Stimulated activated CD8-positive, alpha-beta memory T cell treated with anti-CD3 and anti-CD28 coated beads, Interleukin-7, amount 100 ng/mL, for 48 hours (primary cell): ENCODE measurements at places on chromosomes 4 and X.

- DNase-seq = no peak
Observed at GRCh38 chrX:106454991-106455390, 156.8 kb upstream of the RADX start.

DNA sequence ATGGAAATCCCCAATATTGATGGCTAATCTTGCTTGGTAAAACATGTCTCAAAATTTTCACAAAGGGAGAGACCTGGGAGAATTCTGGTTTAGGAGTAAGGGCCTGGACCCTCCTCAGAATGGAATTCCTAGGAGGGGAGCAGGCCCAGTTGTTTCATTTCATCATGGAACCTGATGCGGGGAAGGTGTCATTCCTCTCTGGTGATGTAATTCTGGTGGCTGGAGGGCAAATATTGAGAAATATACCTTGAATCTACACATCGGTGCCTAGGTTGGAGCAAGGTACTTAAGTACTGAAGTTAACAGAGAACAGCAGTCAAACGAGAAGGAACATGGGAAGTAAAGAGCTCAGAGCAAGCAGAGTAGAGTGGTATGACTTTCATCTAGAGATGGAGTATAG, 23.2 kb upstream of the CCSER1 start:
- no peak for DNase-seq

GRCh38 chr4:95798727-95799126, 41.2 kb upstream of the PDHA2 start:
- no peak for DNase-seq

- DNase-seq = no peak
Observed at GRCh38 chr4:57091657-57092162, 18.5 kb downstream of the IGFBP7 start.

DNA sequence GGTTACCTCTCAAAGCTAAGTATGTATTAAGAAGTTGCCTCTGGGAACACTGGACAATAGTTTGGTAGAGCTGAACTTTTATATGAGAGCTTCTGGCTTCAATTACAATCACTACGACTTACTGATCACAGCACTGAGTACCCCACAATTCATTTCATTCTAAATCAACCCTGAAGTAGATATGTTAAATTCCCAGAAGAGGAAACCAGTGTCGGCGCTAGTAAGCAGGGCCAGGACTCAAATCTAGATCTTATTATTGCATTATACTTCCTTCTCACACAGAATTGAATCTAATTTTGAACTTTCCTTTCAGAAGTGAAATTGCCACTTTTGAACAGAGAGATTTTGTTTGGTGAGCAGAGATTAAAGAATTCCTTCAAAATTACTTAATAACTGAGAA, 41.8 kb downstream of the HUWE1 start:
- DNase-seq = no peak

GRCh38 chr4:176034936-176035335, 30.7 kb upstream of the WDR17 start:
- no peak for DNase-seq

- no peak for DNase-seq
Observed at GRCh38 chrX:101925733-101926132, 6.1 kb downstream of the ZMAT1 start.

DNA sequence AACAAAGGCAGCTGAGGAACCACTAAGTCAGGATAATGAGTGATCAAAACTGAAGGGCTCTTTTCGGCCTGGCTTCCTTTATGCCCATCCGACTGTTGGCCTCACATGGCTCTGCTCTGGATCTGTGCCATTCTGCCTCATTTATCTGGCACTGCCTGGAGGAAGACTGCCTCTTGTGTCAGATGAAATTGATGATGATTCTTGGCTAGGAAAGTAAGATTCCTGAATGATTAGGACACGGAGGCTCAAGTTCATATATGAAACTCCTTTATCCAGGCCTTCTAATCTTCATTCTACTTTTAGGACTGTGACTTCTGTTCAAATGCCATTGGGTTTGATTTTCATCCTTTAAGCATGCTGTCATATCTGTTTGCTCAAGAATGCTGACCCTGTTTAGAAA, 475.4 kb upstream of the RPS6KA3 start:
- no peak for DNase-seq

DNA sequence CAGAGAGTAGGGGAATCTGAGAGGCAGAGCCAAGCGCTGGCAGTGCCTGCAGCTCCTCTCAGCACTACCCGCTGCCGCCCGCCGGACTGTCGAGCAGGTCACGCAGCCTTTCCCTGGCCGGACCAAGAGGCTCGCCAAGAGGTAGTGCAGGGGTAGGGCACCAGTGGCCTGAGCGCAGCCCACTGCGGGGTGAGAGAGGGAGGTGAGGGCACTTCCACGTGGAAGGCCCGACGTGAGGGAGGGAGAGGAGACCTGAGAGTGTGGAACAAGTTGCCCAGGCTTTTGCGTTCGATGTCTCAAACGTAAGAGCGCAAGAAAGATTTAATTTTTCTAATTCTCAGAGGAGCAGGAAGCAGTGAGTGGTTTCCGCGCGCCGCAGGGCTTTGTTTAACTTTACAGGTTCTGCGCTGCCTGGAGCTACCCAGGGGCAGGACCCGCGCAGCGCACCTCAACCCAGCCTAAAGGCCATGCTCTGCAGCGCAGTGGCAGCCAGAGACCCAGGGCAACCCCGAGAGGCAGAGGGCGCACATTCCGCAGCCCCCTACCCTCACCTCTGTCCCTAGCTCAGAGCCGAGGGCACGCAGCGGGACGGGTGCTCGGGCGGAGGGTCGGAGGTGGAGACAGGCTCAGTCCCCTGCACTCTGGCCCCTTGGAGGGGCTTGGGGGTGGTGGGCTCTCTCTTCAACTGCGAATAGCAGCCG, 14.9 kb downstream of the ARHGAP36 start:
- no peak for DNase-seq

DNA sequence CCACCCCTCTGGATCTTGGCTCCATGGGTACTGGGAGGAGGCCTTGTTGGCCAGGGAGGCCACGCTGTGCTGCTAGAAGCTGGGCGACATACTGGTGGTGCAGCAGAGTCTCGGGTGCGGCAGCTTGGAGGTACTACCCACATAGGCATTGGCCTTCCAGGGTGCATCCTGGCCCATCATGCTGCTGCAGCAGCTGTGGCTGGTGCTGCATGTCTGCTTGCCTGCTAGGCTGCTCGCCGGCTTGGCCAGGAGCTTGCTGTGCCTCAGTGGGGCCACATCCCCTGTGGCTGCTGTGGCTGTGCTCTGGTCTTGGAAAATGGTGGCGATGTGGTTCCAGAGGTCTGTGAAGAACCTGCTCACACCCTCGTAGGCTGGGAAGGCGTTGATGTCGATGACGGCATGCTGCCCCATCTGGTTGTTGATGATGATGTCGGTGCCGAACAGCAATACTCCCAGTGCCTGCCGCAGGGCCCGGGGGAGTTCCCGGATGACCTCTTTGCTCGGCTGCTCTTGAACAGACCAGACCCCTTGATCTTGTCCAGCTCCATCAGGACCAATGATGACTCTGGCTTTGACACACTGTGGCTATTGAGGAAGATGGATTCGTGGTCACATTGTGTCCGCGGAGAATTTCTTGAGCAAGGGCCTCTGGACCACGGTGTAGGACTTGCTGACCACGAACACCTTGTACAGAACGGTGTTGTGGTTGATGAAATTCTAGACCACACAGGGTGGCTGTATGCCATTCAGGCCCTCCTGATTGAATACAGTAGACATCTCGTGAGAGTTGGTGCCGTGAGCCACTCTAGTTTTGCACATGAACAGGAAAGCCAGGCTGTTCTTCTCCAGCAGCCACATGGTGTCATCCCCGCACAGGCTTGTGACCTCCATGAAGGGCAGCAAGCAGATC, 11.8 kb downstream of the RBM10 start:
- no peak for DNase-seq

GRCh38 chrX:118655561-118656246, 71.7 kb upstream of the IL13RA1 start:
- DNase-seq = no peak

DNA sequence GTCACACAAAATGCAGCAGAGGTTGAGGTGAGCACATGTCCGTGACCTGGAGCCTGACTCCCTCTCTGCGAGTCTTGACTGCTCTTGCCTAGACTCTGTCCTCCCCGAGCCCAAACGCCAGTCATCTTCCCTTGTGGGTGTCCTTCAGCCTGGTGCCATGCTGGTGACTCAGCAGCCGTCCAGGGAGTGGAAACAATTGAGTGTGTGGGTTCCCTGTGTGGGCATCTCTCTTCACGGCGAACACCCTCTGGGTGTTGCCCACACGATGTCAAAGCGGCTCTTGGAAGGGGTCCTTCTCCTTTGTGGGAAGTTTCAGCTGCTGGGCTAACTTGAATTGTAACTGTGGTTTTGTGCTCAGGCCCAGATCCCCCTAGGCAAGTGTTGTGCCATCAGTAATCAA, 17.5 kb upstream of the MSANTD1 start:
- no peak for DNase-seq

DNA sequence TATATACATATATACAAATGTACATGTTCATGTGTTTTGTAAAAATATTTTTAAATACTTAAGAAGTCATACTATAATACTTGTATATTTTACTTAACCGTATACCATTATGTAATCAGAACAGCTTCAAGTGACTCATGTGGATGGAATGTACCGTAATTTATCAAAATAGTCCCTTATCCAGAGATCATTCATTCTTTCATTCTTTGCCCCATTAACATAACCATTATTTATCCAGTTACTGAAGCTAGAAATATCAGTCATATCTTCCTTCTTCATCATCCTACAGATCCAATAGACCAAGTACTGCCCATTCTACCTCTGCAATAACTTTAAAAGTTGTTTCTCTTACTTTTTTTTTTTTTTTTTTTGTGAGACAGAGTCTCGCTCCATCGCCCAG, 164.2 kb downstream of the MAB21L2 start:
- no peak for DNase-seq

GRCh38 chrX:107117993-107118321, 665 bp downstream of the RBM41 start:
- DNase-seq = no peak

GRCh38 chrX:20309806-20310205, 43.1 kb upstream of the RPS6KA3 start:
- no peak for DNase-seq

- no peak for DNase-seq
Observed at GRCh38 chr4:26432419-26432818, 57.9 kb downstream of the CCKAR start.

DNA sequence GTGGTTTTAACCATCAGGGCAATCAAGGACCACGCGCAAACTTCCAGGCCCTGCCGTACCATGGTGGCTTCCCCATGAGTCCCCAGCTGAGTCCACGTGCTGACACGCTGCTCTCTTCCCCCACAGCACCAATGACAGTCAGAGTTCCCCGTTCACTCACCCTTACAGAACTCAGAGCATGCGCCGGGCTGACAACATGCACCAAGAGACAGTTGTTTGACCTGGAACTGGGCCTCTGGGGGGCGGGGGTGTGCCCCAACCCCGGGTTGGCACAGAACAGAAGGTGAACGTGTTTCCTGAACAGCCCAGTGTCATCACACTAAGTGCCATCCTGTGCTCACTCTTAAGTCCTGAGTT, 29.4 kb downstream of the IRF2 start:
- no peak for DNase-seq

DNA sequence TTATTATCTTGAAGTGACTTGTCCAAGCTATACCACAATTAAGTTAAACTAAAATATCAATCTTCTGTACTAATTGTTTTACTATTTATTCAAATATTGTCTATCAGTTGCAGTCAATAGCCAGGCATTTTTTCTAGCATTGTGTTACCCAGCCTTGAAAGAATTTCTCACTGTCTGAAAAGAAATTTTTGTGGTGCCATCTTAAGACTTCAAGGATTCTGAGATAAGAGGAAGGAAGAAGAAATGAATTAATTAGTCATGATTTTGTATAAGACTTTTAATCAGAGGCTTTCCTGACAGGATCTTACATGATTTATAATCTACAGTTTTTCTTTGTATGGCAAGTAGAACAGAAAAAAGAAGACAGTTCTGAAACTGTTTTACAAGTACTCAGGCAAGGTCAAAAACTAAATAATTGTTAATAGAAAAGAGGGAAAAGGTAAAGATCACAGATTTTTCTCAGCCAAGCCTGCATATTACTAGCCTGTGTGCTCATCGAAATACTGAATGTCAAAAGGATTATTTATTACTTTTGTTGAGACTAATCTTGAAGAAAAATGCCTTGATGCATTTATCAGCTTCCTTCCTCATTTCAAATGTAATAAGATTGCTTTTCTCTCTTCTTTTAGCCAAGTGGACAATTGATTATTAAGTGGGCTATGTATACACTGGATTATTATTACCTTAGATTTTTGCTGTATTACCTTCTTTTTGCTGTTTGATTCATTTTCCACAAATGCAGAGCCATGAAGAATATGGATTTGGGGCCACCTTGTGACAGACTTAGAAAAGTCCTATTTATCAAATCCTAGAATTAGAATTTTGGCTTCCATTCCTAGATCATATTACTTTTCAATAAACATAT, 53.8 kb downstream of the CXCL1 start:
- no peak for DNase-seq

DNA sequence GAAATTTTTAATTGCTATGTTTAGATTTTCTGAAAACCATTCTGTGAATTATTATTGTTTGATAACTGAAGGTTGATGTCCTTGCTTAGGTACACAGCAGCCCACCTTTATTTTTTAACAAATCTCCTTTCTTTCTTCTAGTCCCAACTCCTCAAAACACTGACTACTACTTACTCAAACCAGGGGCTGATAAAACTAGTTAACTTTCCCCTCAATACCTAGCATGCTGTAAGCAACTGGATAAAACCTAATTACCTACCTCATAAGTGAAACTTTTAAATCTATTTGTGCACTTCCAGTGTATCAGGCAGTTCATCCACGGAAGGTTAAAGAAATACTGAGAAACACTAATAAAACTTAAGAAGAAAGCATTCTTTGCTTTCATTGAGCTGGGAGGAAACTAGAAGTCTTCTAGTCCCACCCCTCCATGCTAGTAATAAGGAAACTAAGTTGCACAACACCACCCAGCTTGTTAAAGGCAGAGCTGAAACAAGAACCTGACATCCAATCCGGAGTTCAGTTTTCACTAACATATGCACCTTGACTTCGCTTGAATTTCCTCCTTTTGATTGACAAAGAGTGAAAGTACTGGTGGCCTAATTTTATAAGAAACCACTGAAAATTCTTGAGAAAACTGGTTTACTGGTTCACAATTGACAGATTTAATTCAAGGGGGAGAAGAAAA, 180.2 kb upstream of the TET2 start:
- peak; percentile 44 for DNase-seq

GRCh38 chrX:109854096-109854495, 121.0 kb upstream of the ACSL4 start:
- no peak for DNase-seq

GRCh38 chr4:76705472-76705871, 192.5 kb downstream of the SOWAHB start:
- DNase-seq = no peak

DNA sequence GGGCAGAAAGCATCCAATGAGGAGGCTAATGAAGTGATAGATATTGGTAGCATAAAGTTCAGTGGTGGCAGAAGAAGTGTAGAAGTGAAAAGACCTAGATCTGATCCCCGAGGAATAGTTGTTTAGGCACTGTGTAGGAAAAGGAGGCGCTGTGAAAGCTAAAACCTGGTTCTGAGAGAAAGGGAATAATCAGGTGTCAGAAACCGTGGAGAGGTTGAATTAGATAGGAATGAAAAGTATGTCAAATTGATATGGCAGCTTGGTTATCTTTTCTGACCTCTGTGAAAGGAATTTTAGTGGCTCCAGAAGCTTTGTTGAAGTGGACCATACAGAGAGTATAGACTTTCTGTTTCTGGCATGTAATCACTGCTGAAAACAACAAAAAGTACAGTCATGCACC, 30.8 kb upstream of the CCDC160 start:
- DNase-seq = no peak

- DNase-seq = no peak
Observed at GRCh38 chr4:152467101-152467500, 68.8 kb downstream of the FBXW7 start.

- no peak for DNase-seq
Observed at GRCh38 chr4:113059449-113060182, 10.2 kb downstream of the ANK2 start.

GRCh38 chr4:185504098-185505047, 30.9 kb downstream of the PDLIM3 start:
- no peak for DNase-seq
